ENCODE measurements at places on chromosomes 6 and 20.

- peak; percentile 88 for DNase-seq
These were observed 57.0 kb upstream of the CD93 start for GRCh38 chr20:23143098-23143497.

DNA sequence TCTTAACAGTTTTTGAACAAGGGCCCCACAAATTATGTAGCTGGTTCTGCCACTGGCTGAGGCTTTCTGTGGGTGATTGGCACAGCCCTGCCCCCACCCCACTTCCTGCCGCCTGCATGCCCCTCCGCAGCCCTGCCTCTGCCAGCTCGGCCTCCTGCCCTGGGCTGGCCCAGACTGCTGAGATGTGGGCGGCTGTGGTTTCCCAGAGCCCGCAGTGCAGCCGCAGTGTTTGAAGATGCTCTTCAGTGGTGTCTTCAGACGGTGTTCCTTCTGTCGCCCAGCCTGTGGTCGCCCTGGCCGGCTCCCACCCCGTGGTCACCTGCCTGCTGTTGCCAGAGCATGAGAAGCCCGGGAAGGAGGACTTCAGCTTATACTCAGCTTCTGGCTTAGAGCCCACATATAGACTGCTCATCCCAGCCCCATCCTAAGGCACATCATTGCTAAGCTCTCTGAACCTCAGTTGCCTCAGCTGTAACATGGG is 154.3 kb downstream of the VEGFA start:
- no peak for DNase-seq

GRCh38 chr6:144131248-144131709 is 19.0 kb upstream of the STX11 start:
- peak; percentile 75 for DNase-seq

GRCh38 chr6:105515054-105515453 is 112.2 kb upstream of the PREP start:
- DNase-seq: no peak

DNA sequence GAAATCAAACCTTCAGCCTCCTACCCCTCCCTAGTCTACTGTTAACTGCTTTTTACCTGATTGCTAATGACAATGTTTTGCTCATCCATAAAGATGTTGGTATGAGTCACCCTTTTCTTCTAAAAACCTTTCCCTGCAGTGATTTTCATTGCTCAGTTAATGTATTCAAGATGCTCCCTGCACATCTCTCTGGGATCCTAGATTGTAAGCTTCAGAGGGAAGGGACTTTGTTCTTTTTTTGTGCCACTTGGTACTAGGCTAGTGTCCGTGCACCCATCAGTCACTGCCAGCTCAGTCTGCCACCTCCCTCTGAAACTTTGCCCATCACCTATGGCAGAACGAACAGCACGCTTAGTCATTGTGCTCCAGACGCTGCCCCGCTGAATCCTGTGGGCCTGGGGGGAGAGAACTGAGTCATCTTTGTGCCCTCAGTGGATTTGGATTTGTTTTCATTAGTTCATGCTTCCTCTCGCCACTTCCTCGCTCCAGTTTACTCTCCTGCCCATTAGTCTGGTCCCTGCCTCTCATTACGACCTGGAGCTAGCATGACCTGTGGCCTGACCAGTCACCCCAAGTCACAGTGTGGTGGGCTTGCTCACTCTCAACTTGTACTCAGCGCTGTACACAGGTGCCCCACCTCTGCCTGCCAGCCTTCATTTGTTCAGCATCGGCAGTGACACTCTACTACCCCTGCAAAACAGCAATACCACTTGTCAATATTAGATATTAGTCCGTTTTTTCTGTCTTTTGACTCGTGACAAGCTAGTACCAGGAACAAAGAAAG is 78.0 kb upstream of the TMEM181 start:
- DNase-seq: peak; percentile 79

- no peak for DNase-seq
These were observed 519.1 kb upstream of the AGPAT4 start for GRCh38 chr6:161792851-161793493.

DNA sequence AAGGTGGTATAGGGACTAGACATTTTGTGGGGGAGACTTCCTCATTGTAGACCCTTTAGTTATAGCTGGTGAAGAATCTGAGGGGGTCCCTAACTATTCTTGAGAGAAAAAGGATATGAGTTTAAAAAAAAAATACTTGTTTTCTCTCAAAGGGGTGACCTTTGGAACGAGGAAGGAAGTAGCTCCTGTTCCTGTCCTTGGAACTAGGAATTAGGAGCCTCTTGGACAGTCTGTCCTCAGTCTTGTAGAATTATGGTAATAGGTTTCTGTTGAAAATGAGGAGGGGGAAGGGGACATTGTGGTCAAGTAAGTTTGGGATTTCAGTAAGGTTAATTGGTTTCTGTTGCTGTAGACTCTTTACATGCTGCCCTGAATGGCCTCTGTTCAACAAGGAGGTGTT is 56.5 kb downstream of the PLEKHG1 start:
- DNase-seq: no peak

- DNase-seq: no peak
These were observed 113.8 kb downstream of the CEBPB start for GRCh38 chr20:50304501-50304856.

- no peak for DNase-seq
These were observed 24.5 kb downstream of the GZF1 start for GRCh38 chr20:23386304-23387117.

DNA sequence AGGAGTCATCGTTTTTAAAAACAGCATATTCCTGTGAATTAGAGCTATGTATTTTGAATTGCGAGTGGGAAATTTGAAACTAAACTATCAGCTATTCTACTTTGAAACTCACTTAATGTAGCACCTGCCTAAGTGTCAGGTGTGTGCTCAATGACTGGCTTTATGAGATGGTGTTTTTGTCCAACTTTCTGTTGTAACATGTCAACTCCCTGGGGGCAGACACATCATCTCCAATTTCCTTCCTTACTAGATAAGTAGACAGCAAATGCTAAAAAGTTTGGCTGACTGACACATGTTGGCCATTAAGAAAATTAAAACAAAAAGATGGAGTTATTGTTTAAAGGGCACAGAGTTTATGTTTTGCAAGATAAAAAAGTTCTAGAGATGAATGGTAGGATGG is 226.9 kb downstream of the TFAP2B start:
- DNase-seq: no peak

DNA sequence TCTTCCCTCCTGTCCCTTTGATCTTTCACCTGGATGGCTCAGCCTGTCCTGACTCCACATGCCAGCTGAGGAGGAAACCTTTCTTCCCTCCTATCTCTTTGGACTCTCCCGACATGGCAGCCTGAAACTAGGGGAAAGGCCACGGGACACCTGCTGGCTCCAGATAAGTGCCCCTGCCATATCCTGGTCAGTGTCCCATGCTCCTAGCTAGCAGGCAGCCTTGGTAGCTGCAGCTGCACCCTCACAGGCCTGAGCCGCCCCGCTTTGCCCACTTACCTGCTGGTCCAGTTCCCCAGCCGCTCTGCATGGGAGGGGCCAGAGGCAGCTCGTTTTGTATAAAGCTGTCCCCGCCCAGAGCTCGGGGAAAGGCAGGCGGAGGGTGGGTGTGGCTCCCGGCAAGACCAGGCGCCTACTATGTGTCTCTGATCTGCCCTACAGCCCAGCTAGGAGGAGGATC is 7.4 kb upstream of the SLC52A3 start:
- no peak for DNase-seq

GRCh38 chr6:14544666-14545065 is 427.1 kb downstream of the CD83 start:
- no peak for DNase-seq

DNA sequence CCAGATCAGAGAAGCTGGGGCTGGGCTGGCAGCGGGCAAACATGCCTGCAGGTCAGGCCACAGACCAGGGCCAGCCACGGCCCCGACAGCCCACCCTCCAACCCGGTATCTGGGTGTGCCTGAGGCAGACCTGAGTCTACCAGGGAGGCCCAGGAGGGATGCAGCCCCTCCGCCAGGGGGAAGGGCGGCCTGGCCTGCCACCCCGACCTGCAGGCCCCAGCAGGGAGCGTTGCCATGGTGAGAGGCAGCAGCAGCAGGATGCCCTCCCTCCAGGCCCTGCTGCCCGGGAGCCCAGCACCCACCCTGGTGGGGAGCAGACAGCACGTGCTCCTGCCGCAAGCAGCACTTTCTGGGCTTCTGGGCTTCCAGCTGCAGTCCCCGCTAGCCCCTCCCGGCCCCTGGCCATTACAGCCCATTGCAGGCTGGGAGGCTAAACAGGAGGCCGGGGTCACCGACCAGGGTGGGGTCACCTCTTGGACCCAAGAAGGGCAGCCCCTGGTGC is 3.8 kb upstream of the EEF1A2 start:
- no peak for DNase-seq

GRCh38 chr6:43294536-43294935 is 3.5 kb upstream of the SLC22A7 start:
- no peak for DNase-seq

DNA sequence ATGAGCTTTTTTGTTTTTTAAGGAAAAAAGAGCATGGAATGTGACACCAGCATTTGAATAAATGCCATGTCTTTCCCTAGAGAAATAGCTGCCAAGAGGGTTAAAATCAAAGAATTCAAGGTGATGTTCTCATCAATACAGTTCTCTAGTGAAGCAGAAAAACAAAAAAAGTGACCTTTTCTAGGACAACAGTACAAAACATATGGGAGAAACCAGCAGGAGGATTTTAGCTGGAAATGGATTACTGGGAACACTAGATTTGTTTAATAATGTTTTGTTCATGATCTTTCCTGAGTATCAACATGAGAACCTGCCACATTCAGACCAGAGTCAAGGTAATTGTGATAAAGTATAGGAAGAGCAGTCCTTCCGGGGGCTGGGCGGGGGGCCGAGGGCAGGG is 372.2 kb downstream of the LMBRD1 start:
- no peak for DNase-seq

DNA sequence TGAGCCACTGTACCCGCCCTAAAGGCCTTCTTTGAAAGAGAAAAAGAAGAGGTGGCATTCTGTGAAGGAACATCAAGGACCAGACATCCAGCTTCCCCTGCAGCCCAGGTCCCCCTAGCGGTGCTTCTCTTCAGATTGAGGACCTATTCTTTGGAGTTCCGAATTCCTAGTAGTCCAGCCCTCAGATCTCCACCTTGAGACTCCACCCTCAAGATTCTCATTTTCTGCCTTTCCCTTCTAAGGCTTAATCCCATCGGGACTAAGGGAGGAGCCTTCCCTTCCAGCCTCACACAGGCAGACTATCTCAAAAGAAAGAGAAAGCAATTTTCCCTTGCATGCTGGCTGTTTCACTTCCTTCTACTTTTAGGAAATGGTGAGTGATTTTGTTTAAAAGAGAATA is 32.5 kb downstream of the MUC22 start:
- DNase-seq: peak; percentile 55

GRCh38 chr6:130132286-130132701 is 90.5 kb downstream of the SAMD3 start:
- no peak for DNase-seq

- peak; percentile 53 for DNase-seq
These were observed 255.8 kb upstream of the RAB32 start for GRCh38 chr6:146287691-146288369.

DNA sequence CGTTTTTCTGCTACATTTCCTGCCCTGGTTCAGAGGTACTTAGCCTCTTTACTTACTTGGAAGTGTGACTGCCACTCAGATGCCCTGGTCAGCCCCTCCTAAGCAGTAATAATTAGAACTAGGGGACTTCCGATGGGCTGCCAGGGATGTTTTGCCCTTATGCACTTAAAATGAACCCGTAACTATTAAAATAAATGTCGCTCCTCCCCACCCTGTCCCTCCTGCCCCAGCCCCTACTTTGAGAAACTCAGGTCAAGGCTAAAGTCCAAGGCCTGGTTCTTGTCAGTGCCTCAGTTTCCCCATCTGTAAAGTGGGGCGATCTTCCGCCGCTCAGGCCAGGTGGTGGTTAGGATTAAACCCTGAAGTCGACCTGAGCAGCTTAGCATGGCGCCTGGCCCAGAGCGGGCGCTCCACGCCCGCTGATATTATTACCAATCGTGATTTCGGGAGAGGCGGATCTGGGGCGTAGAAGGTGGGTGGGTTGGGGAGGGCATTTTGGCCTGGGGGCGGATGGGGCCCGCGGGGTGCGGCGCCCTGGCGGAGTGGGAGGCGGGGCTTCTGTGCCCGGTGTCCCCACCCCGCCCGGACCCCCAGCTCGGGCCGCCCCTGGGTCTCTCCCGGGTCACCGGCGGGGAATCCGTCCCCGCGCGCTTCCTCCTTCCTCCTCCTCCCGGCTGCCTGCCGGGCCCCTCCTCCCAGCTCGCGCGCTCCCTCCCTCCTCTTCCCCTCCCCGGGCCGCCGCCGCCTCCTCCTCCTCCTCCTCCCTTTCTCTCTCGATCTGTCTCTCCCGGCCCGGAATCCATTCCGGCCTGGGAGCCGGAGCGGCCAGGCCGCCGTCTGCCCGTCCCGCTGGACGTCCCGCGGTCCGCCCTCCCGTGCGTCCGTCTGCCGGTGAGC is at the start of gene SRC:
Gene SRC (plus strand): TSS at position 802 of the 897 bp plus-strand sequence. CDS start 38,014 bp downstream, outside the sequence.
- peak; percentile 54 for DNase-seq

GRCh38 chr6:85574932-85575598 is 18.6 kb downstream of the SNX14 start:
- DNase-seq: peak; percentile 64

- peak; percentile 73 for DNase-seq
These were observed 44.8 kb downstream of the STK4 start for GRCh38 chr20:45011108-45011526.

DNA sequence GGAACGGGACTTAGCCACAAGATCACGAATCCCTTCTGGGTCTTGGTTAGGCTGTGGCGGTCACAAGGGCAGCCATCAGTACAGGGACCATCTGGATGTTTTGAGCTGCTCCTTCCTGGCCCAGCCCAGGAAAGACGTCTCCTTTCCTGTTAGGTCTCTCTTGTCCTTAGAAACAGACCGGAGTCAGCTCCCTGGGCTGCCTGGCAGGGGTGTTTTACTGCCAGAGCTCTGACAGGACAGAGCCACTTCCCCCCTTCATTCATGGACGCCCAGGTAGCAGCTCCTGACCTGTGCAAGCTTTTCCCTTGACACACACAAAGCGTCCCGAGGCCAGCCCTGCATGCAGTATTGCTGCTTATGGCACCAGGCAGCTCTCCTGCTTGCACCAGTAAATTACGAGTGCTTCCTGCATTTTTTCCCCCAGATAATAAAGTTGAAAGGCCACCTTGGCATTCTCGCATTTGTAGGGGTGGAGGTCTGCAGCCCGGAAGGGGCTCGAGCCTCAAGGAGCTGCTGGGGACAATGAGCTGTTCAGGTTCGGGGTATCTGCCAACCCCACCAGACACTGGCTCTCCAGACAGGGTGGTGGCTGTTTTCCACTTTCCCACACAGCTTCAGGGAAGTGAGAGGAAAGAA is 87.4 kb downstream of the NOL4L start:
- no peak for DNase-seq

DNA sequence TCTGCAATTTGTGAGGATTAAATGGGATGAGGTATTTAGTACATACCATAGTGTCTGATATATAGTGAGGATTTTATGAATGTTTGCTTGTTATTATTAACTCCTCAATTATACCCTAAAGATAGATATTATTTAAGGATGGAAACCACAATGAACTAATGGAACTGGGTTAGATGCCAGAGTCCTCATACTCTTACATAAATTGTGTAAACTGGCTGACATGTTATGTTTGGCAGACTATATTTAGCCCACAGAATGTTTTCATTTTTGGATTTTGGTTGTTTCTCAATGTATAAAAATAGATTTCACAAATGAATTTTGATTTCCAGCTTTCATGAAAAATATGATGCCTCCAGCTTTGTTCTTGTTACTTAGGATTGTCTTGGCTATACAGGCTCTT is 37.6 kb downstream of the HTR1B start:
- DNase-seq: peak; percentile 52

Measured in stromal cell of bone marrow (primary cell).